ENCODE measurements at places on chromosomes 13 and 19. TPM values are rescaled to one million over a fixed set of nuclear protein-coding genes. Genes with fewer than 3 reads are reported as not detected.

DNA sequence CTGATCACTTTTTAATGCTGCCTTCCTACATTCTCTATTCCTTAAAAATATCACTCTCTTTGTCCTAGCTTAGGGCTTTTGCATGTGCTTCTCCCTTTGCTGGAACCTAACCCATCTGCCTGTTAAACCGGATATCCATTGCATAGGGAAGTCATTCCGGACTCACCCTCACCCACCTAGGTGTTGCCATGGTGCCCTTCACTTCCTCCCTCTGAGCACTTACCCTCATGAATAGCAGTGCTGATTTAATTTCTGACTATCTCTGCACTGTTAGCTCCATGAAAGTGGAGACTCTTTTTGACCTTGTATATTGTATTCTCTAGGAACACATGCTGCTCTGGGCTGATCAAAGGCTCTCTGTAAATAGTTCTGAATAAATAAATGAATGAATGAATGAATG lies 401.9 kb downstream of the PCDH20 start:
- H3K4me3 ChIP-seq, result no peak overlapping the region
- H3K4me1 ChIP-seq, result no peaks in the 10 kb centered on the region
- no peak overlapping the region for H3K27ac ChIP-seq
- no peak for DNase-seq
- H3K27me3 ChIP-seq, result no peaks in the 10 kb centered on the region

GRCh38 chr19:14114854-14115253 lies 2.7 kb downstream of the PRKACA start:
- H3K4me3 ChIP-seq, result peak overlapping the region; percentile 16
- H3K4me1 ChIP-seq, result peaks cover 49% of the 10 kb centered on the region
- DNase-seq, result peak; percentile 69
- no peaks in the 10 kb centered on the region for H3K27me3 ChIP-seq

The PLPP2 gene
- not detected for total RNA-seq

DNA sequence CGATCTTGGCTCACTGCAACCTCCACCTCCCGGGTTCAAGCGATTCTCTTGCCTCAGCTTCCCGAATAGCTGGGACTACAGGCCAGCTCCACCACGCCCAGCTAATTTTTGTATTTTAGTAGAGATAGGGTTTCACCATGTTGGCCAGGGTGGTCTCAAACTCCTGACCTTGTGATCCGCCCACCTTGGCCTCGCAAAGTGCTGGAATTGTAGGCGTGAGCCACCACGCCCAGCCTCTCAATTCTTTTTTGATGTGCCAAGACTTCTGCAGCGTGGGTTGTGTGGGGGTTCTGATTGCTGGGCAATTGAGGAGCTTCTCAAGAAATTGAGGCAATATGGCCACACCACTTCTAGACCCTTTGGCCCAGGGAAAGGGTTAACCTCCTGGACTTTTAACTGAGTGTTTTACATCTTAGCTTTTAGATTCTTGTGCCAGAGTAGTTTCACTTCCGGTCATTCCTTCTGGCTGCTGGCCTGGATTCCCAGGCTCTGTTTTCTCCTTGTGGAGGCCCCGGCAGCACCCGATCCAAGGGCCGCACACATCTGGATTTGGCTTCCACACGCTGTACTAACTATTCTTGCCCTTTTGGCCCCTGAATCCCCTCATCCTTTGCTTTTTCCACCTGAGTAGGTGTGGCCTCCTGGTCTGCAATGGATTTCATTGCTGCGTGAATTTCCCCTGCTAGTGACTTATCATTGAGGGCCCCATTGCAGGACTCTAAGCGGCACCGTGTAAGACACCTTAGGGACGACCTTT lies 14.7 kb downstream of the SMARCA4 start:
- H3K4me3 ChIP-seq, result no peak overlapping the region
- peaks cover 18% of the 10 kb centered on the region for H3K4me1 ChIP-seq
- no peak overlapping the region for H3K27ac ChIP-seq
- no peak for DNase-seq
- no peaks in the 10 kb centered on the region for H3K27me3 ChIP-seq

The ZNF414 gene
- 40.5 TPM for total RNA-seq

The LGALS14 gene
- not detected for total RNA-seq

The SOX1 gene
- total RNA-seq, result not detected

The ONECUT3 gene
- not detected for total RNA-seq

DNA sequence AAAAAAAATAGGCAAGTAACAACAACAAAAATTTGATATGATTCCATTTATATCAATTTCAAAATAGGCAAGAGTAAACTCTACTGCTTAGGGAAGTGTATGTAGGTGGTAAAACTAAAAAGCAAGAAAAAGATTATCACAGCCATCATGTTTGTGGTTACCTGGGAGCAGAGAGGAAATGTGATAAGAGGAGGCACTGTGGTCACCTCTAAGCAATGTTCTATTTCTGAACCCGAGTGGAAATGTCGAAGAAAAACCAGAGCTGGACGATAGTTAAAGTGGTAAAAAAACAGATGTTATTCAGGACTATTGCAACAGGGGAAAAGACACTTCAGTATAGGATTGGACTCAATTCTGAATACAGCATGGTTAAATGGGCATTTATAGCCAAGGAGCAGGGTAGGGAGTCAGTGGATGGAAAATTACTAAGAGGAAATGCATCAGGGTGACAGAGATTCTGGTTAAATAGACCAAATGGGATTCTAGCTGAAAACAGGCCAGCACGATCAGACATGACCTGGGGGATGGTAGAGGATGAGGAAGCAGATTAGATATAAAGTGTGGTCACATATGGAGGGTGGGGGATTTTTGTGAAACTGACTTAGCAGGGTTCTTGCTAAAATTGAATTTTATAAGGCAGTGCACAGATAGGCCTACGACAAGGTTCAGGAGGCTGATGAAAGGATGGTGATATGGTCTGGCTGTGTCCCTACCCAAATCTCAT lies 6.0 kb upstream of the TEX30 start:
- H3K27ac ChIP-seq, result peak overlapping the region; percentile 98
- peak overlapping the region; percentile 80 for H3K4me3 ChIP-seq
- H3K27me3 ChIP-seq, result no peaks in the 10 kb centered on the region
- no peak for DNase-seq
- H3K4me1 ChIP-seq, result peaks cover 40% of the 10 kb centered on the region

DNA sequence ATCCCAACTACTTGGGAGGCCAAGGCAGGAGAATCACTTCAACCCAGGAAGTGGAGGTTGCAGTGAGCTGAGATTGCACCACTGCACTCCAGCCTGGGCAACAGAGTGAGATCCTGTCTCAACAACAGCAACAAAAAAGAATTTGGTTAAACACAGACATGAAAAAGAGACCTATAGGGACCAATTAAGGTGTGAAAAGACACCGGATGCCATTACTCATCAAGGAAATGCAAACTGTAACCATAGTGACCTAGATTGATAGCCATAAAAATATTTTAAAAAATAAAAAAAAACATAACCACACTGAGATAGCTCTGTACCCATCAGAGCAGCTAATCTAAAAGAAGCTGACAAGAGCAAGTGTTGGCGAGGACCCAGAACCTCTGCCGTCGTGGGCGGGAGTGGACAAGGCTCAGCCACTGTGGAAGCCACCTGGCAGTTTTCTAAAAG lies 37.1 kb upstream of the ISYNA1 start:
- DNase-seq, result no peak
- H3K27ac ChIP-seq, result peak overlapping the region; percentile 32
- H3K4me3 ChIP-seq, result no peak overlapping the region
- peaks cover 2% of the 10 kb centered on the region for H3K36me3 ChIP-seq
- H3K4me1 ChIP-seq, result peaks cover 48% of the 10 kb centered on the region

The RASAL3 gene
- 172 TPM for total RNA-seq

- peaks cover 2% of the 10 kb centered on the region for H3K36me3 ChIP-seq
- DNase-seq, result no peak
- peak overlapping the region; percentile 43 for H3K4me3 ChIP-seq
- peaks cover 53% of the 10 kb centered on the region for H3K27me3 ChIP-seq
- peaks cover 31% of the 10 kb centered on the region for H3K4me1 ChIP-seq
- H3K27ac ChIP-seq, result no peak overlapping the region
Measured at GRCh38 chr13:24684600-24684998, 4.4 kb downstream of the ATP12A start.

DNA sequence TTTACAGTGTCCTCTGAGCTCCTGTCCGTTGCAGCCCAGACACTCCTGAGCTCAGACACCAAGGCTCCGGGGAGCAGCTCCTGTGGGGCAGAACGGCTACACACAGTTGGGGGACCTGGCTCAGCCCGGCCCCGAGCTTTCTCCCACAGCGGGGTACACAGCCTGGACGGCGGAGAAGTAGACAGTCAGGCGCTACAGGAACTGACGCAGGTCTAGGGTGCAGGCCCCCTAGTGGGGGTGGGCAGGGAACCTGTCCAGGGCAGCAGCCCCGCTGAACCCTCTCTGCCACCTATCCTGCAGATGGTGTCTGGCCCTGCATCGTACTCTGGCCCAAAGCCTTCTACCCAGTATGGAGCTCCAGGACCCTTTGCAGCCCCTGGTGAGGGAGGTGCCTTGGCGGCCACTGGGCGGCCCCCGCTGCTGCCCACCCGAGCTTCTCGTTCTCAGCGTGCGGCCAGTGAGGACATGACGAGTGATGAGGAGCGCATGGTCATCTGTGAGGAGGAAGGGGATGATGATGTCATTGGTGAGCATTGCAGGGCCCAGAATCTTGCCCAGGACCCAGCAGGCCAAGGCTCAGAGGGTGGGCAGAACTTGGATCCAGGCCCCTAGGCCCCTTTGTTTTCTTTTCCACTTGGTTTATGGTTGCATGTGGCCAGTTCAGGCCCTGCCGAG lies 12.9 kb upstream of the PRR19 start:
- peaks cover 12% of the 10 kb centered on the region for H3K36me3 ChIP-seq
- no peak overlapping the region for H3K4me3 ChIP-seq
- H3K4me1 ChIP-seq, result peaks cover 20% of the 10 kb centered on the region
- no peak for DNase-seq
- H3K27ac ChIP-seq, result no peak overlapping the region

The ANGPTL8 gene
- not detected for total RNA-seq

The PABPC3 gene
- 0.65 TPM for total RNA-seq

GRCh38 chr13:73835138-73835721 lies 299.0 kb downstream of the KLF12 start:
- H3K27ac ChIP-seq, result no peak overlapping the region
- no peak for DNase-seq
- H3K4me1 ChIP-seq, result peaks cover 10% of the 10 kb centered on the region

GRCh38 chr19:17687857-17688784 lies at the start of gene UNC13A:
UNC13A (minus strand) TSS chr19:17688354; CDS start chr19:17688199, 155 bp downstream.
- DNase-seq, result peak; percentile 78
- H3K27me3 ChIP-seq, result peaks cover 52% of the 10 kb centered on the region
- no peak within 1 kb of the TSS for H3K27ac ChIP-seq

DNA sequence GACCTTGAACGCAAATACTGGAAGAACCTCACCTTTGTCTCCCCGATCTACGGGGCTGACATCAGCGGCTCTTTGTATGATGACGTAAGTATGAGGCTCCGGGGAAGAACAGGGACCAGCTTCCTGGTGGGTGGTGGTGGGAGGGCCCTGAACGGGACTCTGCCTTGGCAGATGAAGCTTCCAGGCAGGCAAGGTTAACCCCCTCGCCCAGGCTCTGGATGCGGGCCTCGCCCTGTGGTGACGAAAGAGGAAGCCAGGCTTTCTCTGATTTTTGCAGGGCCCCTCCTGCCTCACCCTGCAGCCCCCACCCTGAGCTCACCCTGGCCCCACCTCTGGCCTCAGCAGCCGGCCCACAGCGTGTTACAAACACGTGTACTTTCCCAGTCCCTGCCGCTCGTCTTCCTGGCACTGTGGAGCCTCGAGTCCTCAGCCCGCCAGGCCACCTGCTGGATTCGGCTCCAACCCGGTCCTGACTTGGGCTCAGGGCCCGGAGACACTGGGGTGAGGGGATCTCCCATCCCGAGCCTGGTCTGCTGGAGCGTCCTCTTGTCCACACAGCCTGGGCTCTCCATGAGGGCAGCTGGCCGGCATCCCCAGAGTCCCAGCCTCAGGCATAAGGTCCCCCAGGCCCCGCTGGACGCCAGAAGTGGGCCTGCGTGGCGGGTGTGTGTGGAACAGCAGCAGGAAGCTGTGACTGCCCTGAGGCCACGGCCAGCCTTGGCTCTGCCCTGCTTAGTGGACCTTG lies 72.4 kb downstream of the KDM4B start:
- no peak overlapping the region for H3K27ac ChIP-seq
- no peak overlapping the region for H3K4me3 ChIP-seq
- H3K4me1 ChIP-seq, result peaks cover 3% of the 10 kb centered on the region
- no peak for DNase-seq
- H3K36me3 ChIP-seq, result peaks cover 4% of the 10 kb centered on the region
- no peaks in the 10 kb centered on the region for H3K27me3 ChIP-seq

DNA sequence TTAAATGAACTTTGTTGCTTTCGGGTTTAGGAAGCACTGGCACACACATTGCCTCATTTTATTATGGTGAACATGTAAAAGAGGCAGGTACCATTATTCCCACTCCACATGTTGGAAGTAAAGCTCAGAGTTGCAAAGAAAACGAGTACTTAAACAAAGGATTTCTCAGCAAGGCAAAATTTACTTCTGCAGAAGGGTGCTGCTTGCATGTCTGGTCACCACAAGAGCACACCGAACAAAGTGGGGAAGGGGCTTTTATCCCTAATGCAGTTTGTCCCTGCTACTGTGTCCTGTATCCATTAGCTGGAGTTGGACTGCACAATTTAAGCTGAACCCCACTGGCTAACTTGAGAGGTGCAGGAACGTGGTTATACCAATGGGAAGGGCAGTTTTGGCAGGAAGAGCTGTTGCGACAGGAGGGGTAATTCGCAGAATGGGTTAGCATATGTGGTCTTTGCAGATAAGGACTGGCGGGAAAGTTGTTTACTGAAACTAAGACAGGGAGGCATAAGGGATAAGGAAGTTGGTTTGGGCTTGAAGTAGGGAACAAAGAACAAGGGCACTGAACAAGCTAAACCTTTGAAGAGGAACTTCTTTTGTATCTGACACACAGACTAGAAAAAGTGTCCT lies 545.5 kb downstream of the UQCRFS1 start:
- DNase-seq, result no peak
- H3K36me3 ChIP-seq, result no peaks in the 10 kb centered on the region
- no peaks in the 10 kb centered on the region for H3K27me3 ChIP-seq
- H3K4me1 ChIP-seq, result no peaks in the 10 kb centered on the region
- no peak overlapping the region for H3K4me3 ChIP-seq
- H3K27ac ChIP-seq, result no peak overlapping the region

The GSX1 gene
- total RNA-seq, result not detected

The GFY gene
- not detected for total RNA-seq

The ZNF560 gene
- total RNA-seq, result 0.34 TPM

GRCh38 chr19:11227195-11227886 lies 12.1 kb upstream of the ANGPTL8 start:
- no peaks in the 10 kb centered on the region for H3K36me3 ChIP-seq
- H3K4me3 ChIP-seq, result no peak overlapping the region
- no peak overlapping the region for H3K27ac ChIP-seq
- peaks cover 2% of the 10 kb centered on the region for H3K4me1 ChIP-seq
- no peaks in the 10 kb centered on the region for H3K27me3 ChIP-seq
- DNase-seq, result no peak

All from activated naive CD8-positive, alpha-beta T cell treated with anti-CD3 and anti-CD28 coated beads, Interleukin-2, amount 10 ng/mL, durations not matched to agents 7 days and 5 days (primary cell).